Suppressor macrophage treated with lipopolysaccharide for 1 hour (primary cell): ENCODE measurements at places on chromosomes 12 and 14.

- no peak for DNase-seq
These were observed 53.0 kb upstream of the ANP32D start for GRCh38 chr12:48419116-48419935.

GRCh38 chr12:53568809-53569557 lies 57.2 kb downstream of the ATF7 start:
- no peak for DNase-seq

GRCh38 chr14:87503711-87504110 lies 489.3 kb downstream of the GALC start:
- no peak for DNase-seq

DNA sequence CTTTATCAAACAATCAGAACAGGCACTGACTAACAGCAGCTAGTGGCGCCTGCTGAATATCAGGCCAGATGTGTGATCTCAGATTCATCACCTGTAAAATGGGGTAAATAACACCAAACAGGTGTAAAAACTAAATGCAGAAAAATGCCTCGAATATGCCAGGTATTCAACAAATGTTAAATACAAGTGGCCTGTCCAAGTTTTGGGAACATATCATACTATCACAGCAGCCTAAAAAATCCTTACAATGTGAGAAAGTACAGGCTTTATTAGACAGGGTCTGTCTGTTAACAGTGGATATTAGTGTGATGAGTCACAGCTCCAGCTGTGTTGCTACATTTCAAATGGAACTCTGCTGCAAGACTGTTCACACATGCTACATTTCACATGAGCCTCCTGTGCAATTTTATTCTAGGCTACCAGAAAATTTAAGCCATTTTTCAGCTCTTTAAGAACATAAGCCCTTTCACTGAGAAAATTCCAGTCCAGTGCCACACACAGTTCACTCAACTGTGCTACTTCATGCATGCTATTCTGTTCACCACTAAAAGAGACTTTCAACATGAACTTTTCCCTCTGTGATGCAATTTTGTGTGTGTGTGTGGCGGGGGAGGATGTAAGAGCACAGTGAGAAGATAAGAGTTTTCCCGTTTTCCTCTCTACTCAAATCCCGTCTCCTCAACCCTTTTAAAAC lies 56.7 kb downstream of the MSRB3 start:
- peak; percentile 17 for DNase-seq

DNA sequence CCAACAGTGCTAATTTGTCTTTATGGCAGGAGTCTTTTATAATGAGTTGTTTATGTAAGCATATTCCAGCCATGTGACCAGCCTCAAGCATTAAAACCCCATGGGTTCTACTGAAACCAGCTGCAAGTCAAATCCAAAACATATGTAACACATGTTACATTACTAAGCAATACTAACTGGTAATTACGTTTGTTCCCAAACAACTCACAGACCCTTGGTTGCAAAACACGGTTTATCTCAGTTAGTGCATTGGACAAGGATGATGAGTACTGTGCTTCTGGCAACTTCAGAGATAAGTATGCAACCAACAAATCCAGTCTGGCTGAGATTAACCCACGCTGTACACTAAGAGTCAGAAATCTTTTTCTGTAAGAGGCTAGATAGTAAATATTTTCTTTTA lies 110.1 kb upstream of the FAR2 start:
- DNase-seq = no peak

- no peak for DNase-seq
These were observed 3.7 kb downstream of the USP44 start for GRCh38 chr12:95547522-95548055.

DNA sequence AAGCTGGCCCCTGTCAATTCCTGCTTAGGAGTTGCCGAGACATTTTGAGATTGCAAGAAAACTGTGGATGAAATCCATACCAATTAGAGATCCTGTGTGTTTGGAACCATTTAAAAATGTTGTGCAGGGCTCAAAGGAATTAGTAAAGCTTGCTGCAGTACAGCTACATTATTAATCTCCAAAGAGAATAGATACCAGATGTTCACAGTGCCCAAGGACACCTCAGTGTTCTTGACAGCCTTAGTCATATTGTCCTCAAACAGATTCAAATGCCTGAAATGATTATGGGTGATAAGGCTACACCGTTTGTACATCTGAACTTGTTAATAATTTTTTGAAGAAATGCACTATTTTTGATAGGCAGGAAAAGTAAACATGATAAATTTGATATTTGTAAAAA lies 164.6 kb downstream of the MSRB3 start:
- no peak for DNase-seq

DNA sequence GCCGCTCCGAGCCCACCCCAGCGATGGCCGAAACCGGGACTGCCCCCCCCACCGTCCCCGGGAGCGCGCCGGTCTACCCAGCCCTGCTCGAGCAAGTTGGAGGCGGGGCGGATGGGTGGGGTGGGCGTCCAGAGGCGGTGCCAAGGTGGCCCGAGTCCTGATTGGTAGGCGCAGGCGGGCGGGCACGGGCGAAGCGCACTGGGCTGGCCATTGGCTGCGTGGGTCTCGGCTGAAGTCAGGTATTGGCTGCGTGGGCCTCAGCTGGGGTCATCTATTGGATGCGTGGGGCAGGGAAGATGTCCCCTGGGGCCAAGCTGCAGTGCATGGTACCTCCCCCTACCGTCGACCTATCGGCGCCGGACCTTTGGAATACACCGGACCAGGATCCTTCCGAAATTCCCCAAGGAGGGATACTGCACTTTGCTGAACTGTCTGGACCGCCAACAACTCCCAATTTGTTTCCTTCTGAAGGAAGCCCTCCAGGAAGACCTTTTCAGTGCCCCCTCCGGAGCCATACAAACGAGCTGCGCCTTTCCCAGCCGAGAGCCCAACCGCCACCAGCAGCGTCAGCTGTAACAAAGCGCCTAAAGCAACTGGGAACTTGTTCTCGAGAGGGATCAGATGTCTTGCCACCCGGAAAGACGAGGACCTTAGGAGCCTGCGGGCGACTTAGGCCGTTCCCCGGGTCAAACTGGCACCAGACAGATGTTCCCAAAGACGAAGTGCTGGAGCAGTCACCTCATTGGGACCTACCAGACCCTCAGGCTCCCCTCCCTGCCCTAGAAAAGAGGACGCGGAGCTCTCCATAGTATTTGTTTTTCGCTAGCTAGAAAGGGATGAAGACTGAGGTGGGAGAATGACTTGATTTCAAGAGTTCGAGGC lies at the start of gene HOMEZ:
HOMEZ (minus strand) TSS at position 113 of the 882 bp plus-strand sequence. CDS start 180 bp downstream, outside the sequence.
- peak; percentile 98 for DNase-seq

DNA sequence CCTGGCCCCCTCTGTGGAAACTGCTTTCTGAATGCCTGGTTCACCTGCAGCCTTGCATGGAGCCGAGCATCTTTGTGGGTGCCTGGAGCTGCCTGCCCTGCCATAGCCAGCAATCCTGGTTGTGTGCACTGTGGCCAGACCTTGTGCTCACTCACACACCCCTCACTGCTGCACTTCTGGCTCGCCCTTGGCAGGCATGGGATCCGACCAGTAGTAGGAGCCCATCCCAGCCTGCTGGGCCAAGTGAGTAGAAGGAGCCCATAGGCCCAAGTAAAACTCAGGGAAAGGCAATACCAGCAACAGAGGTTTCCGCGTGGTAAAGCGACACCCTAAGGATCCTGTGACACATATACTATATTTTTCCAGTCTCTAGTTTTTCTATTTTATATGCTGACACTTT lies 270.0 kb upstream of the NAV3 start:
- no peak for DNase-seq

DNA sequence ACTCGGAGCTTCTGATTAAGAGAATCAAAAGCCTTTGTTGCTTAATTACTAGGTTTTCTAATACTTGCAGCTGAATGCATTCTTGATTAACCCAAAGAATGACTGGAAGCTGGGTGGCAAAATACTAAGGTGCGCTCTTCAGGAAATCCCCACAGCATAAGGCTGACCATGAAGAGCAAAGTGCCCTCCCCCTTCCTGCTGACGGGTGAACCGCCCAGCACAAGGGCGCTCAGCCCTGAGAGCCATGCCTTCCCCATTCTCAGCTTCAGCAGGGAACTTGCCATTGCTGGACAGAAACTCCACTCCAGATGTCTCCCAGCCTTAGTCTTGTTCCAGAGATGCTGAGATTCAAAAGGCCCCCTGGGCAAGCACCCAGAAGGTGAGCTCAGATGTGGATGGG lies 27.2 kb upstream of the FBRSL1 start:
- peak; percentile 52 for DNase-seq

DNA sequence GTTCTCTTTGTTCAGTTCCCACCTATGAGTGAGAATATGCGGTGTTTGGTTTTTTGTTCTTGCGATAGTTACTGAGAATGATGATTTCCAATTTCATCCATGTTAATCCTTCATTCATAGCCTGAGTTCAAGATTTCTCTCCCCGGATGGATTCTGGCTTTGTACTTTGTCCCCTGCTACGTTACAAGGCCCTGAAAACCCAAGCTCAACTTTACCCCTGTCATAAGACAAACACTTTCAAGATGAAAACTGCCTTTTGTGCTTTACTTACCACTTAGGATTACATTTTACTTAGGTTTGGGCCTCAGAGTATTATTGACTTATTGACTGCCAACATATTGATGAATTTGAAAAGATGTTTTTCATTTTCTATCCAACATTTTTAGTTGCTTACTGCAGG lies 36.3 kb downstream of the FOXA1 start:
- no peak for DNase-seq

GRCh38 chr14:21494902-21495762 lies 16.0 kb downstream of the METTL3 start:
- DNase-seq = no peak

GRCh38 chr12:114193474-114193873 lies 212.5 kb downstream of the TBX5 start:
- DNase-seq = no peak

DNA sequence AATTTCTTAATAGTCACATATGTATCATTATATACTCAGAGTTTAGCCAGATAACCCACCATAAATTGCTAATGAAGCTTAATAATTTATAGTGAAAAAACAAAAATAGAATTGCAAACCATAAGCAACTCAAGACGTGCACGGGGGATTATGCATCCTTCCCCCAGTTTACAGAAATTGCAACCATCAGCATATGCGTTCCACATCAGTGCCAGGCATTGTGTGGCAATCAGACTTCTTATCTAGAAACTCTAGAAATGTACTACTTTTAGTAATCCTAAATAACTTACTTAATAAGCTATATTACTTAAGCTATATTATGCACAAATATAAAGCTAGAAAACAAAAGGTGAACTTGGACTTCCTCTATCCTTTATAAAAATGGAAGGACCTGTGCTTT lies 115.8 kb downstream of the CRADD start:
- DNase-seq = no peak

- DNase-seq = no peak
These were observed 274.5 kb upstream of the LRIG3 start for GRCh38 chr12:59194794-59195193.

- no peak for DNase-seq
These were observed 417.5 kb upstream of the ATP2B1 start for GRCh38 chr12:90126125-90126524.

DNA sequence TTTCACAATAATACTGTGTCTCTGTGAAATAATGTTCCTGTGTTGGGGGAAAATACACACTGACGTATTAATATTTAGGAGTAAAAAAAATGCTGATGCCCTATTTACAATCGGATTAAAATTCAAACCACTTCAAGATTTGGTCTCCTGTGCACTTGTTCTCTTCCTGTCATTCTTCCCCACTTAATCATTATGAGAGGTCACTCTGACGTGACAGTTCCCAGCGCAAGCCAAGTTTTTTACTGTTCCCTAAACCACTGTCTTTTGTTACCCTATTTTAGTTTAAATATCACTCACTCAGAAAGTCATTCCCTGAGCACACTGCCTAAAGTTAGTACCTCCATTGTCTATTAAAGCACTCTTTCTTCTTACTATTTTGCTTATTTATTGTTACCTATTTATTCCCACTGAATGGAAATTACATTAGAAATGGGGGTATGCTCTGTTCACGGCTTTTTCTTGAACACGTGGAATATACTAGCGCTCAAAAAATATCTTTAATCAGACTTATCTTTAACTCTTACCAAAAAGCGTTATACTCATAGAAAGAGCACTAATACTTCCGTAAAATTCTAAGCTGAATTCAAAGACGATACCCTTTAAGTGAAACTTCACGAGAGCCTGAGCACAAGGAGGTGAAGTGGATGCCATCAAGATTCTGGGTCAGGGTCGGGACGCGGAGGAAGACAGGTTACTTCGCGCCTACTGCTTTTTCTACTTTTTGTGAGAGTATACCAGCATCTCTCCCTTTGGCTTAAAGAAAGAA lies 670 bp upstream of the PSMA3 start:
- DNase-seq = peak; percentile 78

DNA sequence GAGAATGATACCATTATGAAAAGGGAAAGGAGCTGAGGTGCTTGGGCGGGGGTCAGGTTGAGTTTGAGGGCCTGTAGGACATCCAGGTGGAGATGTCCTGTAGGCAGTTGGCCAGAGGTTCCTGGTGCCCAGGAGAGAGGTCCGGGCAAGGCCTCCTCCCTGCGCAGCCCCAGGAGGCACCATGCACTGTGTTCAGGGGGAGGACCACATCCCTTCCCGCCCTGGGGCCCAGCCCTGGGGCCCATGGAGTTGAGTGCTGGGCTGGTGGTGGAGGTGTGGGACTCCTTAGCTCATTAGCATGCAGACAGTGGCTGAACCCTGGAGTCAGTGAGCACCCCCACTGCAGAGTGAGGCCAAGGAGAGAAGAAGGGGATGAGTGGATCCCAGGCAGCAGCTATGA lies 5.7 kb upstream of the FAIM2 start:
- DNase-seq = no peak

GRCh38 chr12:123892853-123893252 lies 79.8 kb downstream of the CCDC92 start:
- DNase-seq = no peak

DNA sequence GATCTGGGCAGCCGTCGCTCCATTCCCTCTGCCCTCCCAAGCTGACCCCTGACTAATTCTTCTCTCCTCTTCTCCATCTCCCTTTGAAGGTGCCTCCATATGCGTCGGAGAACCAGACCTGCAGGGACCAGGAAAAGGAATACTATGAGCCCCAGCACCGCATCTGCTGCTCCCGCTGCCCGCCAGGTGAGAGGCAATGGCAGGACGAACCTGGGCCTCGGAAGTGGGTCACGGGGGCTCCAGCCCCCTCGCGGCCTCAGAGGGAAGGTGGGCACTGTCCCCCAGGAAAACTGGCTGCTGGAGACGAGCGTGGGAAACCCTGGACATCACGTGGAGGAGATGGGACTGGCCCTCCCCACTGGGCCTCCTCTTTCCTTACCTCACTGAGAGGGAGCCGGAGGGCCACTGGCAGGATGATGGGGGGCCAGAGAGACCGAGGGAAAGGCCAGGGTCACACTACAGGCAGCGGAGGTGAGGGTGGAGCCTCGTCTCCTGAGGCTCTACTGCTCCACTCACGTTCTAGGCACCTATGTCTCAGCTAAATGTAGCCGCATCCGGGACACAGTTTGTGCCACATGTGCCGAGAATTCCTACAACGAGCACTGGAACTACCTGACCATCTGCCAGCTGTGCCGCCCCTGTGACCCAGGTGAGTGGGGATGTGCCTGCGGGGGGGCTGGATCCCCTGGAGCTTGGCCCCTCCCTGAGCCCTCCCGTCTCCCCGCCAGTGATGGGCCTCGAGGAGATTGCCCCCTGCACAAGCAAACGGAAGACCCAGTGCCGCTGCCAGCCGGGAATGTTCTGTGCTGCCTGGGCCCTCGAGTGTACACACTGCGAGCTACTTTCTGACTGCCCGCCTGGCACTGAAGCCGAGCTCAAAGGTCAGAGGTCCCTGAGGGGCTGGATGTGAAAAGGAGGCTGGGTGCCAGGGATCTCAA lies 806 bp downstream of the LTBR start:
- no peak for DNase-seq
